Sciatic nerve (tissue), 2 donors: ENCODE measurements at places on chromosomes 7 and 10. TPM values are rescaled to one million over a fixed set of nuclear protein-coding genes. Genes with fewer than 3 reads are reported as not detected.

DNA sequence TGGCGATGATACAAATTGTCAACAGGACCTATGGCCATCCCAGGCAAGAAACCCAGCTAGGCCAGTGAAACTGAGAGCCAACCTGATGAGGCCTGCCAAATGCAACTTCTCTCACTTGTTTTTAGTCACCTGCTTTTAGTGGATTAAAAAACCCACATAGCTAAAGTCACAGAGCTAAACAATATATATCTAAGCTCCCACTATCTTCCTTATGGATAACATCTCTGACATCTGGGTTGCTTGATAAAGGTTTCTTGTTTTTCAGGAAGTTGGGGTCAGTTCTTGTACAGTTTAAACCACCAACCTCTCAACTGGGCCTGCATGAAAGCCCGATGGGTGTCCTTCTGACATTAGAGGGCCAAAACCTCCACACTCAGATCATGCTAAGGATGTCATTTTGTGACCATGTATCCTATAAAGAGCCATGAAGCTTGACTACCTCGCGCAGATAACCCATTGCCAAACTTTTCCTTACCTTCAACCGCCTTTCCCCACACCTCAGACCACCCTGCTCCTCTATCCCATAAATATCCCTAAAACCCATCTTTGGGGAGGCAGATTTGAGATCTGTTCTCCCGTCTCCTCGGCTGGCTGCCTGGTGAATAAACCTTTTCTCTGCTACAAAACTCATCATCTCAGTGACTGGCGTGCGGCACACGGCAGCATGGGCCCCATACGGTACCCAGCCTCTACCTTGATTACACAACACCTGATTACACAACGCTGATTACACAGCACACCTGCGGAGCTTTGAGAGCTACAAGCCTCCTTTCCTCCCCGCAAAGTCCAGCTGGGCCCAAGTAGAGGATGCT is 797 bp upstream of the STMP1 start:
- DNase-seq: no peak

Gene TDRD1
- total RNA-seq: 0.31 TPM

- no peak for DNase-seq
Observed at GRCh38 chr7:31963569-31964175, 106.5 kb downstream of the PDE1C start.

DNA sequence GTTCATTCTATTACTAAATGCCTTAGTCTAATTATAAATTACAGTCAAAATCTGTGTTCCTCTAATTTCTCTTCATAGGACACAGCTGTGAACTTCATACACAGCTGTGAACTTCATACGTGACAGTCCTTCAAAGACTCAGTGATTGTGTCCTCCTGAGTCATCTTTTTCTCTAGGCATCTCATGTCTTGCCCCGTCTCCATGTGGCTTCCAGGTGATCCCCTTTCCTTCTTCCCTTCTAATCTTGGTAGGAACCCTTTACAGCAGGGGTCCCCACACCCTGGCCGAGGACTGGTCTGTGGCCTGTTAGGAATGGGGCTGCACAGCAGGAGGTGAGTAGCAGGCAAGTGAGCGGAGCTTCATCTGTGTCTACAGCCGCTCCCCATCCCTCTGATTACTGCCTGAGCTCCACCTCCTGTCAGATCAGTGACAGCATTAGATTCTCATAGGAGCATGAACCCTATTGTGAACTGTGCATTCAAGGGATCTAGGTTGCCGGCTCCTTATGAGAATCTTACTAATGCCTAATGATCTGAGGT is 14.0 kb upstream of the EIF5AL1 start:
- no peak for DNase-seq

Gene RPA3
- total RNA-seq: 26.3 TPM

GRCh38 chr7:116213361-116214130 is 3.2 kb downstream of the TES start:
- no peak for DNase-seq

DNA sequence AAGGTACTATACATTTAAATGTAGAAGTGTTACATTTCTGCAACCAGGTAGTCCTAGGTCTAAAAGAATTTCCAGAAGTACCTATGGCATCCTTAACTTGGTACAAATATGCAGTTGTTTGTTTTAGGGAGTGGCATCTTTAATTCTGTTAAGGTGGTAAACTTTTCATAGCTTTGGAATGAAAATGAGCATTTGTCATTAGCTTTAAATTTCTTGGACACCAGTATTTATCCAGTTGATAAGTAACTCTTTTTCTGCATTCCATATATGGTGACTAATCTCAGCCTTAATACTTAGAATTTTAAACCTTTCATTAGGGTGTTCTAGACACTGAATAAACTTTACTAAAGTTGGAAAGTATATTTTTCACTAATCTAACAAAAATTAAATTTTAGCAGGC is 10.8 kb downstream of the SLF2 start:
- no peak for DNase-seq

DNA sequence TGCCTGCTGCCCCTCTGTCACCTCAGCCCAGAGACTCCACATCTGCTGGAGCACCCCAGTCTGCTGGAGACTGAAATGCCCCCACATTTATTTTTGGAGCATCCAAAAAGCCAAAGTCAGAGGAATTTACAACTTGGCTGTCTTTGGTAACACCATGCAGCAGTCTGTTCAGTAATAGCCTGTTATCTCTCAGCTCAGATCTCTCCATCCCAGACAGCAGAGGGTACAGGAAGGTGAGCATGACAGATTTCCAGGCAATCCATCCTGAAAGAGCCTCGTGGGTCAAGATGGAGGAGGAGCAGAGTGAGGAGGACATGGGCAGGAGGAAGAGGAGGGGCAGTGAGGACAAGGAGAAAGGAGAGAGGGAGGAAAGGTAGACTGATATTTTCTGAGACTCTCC is 55.9 kb downstream of the GRID1 start:
- no peak for DNase-seq

GRCh38 chr10:22303461-22303860 is 12.7 kb upstream of the COMMD3 start:
- DNase-seq: no peak

GRCh38 chr7:126501617-126502016 is 751.1 kb downstream of the GRM8 start:
- no peak for DNase-seq

GRCh38 chr10:58734664-58735063 is 222.0 kb downstream of the BICC1 start:
- no peak for DNase-seq

DNA sequence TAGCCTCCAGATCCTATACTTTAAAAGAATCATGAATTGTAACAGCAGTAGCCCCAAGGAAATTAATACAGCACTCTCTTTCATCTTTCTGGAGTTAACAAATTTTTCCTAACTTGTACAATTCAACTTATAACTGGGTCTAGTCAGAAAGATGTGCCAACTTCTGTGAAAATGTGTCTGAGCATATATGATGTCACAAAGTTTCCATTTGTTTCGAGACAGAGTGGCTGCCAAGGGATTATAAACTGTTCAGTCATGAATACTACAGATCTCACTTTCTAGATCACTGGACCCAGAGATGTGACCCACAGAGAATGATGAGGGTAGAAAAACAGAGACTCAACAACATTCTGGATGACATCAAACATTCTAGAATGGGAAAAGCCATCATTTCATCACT is 249.2 kb upstream of the PHF14 start:
- DNase-seq: no peak

- no peak for DNase-seq
Observed at GRCh38 chr7:138245682-138246081, 169.4 kb downstream of the AKR1D1 start.

GRCh38 chr7:7210475-7211237 is 28.3 kb downstream of the C1GALT1 start:
- no peak for DNase-seq

DNA sequence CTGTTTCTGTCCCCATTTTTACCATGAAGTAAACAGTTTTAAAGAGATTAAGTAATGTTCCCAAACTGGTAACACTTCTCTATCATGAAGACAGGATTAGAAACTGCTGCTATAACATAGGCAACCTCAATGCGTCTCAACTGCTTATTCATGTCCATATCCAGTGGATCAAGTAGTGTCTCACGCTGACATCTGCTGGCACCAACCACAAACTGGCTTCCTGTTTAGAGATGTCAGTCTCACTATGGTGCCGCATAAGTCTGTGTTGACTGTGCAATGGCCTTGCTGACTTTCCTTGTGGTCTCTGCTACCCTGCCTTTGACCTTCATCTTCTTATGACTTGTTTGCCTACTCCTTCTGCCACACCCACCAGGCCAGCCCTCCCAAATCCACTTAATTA is 369.6 kb upstream of the DPP6 start:
- no peak for DNase-seq

Gene GRK5
- total RNA-seq: 54.1 TPM

DNA sequence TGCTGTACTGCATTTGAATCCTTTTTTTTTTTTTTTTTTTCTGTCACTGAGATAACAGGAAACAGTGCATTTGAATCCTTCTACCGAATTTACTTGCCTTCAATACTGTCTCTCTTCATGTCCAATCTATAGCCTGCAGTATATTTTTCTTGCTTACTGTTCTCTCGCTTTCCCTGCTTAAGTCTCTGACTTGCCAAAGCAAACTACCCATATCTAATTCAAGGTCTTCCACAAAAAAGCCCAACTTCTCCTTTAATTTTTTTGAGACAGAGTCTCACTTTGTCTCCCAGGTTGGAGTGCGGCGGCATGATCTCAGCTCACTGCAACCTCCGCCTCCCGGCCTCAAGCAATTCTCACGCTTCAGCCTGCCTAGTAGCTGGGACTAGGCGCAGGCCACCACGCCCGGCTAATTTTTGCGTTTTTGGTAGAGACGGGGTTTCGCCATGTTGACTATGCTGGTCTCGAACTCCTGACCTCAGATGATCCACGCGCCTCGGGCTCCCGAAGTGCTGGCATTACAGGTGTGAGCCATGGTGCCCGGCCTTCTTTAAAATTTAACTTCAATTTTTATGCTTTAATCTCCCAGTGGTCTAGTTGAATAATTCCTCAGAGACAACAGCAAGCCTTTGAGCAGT is 882 bp downstream of the PDCD11 start:
- DNase-seq: no peak

Gene CCZ1B
- 92.1 TPM for total RNA-seq

GRCh38 chr7:115124409-115124939 is 202.6 kb downstream of the MDFIC start:
- DNase-seq: no peak

GRCh38 chr10:49323896-49324270 is 24.9 kb downstream of the C10orf71 start:
- DNase-seq: no peak

DNA sequence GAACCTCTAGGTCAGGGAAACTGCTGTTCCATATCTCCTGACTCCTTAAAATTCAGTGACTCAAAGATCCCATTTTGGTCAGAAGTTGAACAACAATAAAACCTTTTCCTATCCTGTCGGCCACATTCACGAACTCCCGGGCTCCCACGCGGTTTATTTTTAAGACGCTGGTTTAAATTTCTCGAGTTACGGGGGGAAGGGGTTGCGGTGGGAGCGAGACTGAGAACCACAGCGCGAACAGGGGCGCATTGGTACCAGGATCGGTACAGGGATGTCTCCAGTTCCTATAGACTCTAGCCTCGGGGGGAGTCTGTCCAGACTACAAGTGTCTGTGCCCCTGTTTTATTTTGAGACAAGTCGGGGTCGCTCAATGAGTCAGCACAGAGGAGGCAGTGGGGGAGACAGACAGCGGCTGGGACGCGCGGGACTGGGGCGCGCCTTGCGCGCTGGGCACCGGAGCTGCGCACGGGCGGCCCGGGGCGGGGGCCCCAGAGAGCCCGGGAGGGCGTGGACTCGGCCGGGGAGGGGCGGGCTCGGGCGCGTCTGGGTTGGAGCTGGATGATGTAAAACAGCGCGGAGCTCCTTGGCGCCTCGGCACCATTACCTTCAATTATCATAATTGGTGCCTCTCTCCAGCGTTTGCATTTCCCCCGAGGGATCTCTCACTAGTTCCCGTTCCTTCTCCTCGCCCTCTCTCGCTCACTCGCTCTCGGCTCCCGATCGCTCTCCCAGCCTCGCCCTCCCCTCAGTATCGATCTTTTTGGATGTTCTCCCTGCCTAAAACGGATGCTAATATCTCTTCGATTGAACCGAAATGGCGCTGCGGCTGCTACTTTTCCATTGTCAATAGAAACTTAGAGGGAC is 8.7 kb upstream of the BAMBI start:
- DNase-seq: peak; percentile 74

DNA sequence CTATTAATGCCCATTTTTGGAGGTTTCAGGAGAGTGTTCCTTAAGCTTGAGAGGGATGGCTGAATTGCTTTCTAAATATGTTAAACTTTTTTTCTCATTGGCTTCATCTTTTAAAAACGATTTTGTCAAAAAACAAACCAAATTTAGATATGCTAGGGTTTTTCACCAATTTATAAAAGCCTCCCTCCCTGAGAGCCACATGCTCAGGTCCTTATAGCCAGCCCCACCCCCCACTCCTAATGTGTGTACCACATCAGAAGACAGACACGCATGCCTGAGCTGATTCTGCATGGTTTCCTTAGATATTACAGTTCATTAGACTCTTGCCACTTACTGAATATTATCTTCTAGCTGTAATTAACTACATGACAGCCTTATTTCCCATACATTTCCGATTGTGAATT is 2.0 kb downstream of the CUL1 start:
- no peak for DNase-seq

DNA sequence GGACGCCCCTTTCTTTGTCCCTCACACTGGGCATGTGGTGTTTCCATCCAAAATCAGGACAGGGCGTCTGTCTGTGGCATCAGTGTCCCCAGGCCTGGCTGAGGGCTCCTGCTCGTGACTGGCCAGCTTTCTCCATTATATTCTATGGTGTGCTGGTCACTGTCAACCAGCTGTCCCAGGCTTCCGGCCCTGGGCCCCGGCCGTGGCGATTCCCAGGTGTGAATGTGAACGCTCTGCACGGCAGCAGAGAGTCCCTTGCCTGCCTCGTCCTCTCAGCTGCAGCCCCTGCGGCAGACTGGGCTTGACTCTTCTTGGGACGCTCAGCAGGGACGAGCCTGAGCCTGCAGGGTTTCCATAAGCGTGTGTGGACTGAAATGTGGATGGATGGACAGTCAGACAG is 5.9 kb upstream of the UTF1 start:
- no peak for DNase-seq

DNA sequence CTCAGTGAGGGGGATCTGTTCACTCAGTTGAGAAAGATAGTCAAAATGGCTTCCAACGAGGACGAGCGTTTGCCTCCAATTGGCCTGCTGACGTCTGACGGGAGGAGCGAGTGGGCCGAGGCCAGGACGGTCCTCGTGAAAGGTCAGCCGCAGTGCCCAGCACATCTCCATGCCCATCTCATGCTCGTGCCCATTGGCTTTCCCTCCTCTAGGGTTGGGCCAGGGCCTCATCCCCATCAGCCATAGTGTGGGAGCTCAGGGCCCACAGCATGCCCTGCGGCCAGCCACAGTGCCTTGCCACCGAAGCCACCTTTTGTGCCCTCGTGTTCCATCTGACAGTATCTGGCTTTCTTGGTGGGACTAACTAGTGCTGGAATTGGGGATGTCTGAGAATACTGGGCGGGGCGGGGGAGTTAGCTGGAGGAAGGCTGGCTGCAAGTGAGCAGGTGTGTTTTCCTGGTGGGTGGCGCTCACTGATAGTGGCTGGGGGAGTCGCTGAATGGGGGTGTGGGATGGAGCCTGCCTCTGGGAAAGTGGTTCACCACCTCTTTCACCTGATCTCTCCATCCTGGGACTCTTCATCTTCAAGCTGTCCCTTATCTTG is 13.9 kb downstream of the CHAT start:
- peak; percentile 48 for DNase-seq

GRCh38 chr7:54355842-54356241 is 186.3 kb upstream of the VSTM2A start:
- DNase-seq: no peak
